ENCODE measurements at places on chromosomes 11 and 22.

DNA sequence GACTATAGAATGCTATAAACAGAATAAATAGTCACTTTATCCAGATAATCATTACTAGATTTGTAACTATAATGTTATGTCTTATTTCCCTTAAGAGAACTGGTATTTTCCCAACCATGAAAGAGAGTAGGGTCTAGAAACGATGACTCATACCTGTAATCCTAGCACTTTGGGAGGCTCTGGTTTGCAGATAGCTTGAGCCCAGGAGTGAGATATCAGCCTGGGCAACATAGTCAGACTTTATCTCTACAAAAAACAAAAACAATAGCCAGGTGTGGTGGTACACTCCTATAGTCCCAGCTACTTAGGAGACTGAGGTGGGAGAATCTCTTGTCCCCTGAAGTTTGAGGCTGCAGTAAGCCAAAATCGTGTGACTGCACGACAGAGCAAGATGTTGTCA lies 30.9 kb downstream of the OR52A5 start:
- DNase-seq = no peak

- DNase-seq = no peak
Observed at GRCh38 chr22:32082331-32082730, 39.3 kb downstream of the SLC5A1 start.

- peak; percentile 93 for DNase-seq
Observed at GRCh38 chr11:12411806-12412727, 34.7 kb downstream of the PARVA start.

GRCh38 chr11:125070699-125071254 lies 7.7 kb downstream of the SLC37A2 start:
- DNase-seq = peak; percentile 88

- DNase-seq = peak; percentile 69
Observed at GRCh38 chr11:111942829-111943228, 5.7 kb downstream of the DIXDC1 start.

GRCh38 chr11:27216270-27217149 lies 146.5 kb downstream of the CCDC34 start:
- DNase-seq = no peak

DNA sequence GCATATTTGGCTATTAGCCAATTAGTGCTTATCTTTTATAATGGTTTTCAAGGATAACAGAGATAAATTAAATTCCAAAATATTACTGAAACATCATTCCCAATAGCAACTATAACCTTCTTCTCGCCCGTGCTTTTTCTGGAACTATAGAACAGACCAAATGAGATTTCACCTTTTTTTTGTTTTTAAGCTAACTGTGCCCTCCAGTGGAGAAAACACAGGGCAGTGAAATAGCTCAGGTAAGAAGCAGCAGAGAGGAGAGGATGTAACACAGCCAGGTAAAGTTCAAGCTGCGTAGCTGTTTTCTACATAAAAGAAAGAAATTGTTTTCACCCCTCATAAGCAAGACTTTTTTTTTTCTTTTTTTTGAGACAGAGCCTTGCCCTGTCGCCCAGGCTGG lies 28.2 kb downstream of the HSD17B12 start:
- DNase-seq = no peak

DNA sequence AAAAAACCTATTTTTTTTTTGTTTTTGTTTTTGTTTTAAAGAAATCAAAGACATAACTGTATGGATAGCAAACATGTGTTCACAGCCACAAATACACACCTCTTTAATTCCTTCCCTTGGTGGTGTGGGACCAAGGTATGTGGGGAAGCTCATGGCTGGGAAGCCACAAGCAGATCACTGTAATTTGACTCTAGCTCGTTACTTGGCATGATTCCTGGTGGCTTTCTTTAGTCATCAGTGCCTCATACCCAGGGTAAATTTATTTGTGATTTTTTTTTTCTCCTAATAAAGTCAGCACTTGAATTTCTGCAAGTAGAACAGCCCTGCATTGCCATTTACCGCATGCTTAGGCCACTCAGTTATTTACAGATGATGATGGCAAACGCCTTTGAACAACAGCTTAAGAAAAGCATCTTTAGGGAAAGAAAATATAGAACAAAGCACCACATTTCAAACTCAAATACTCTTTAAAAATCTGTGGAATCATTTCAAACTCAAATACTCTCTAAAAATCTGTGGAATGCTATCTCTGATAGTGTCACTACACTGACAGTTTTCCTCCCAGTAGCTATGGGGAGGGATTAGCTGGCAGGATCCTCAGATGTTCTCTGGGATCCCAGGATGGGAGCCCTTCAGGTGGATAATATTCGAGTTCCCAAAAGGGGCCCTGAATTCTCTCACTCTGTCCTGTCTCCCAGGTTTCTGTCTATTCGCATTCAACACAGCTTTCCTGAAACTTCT lies 687.2 kb downstream of the OPCML start:
- DNase-seq = peak; percentile 82

DNA sequence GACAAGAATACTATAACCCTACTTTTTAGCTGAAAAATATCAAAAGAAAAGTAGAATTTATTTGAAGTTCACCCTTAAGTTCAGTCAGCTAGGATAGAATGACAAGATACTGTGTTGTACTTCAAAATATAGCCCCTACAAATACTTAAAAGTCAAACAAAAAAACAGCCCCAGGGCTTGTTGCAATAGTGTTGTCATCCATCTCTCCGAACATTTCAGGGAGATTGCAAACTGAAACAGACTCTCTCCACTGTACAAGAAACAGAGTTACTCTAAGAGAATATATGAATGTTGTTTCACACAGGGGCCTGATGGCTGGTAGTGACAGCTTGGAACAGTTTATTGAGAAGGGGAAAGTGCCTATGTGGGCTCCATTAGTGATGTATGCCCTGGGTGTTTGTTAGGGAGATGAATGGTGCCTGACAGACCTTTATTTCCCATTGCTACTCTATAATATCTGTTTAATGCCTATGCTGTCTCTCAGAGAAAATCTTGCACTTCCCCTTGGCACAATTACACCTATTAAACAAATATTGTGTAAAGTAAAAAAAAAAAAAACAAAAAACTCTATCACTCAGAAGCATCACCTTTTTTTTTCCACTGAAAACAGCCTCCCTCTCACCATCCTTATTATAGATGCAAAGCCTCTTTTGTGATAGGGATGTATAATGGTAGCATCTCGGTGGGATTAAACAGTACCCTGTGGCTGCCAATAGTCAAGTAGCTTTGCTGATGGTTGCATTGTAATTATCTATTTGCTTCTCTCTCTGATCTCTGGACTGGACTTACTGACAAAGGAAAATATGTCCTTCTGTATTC lies 506.3 kb upstream of the LUZP2 start:
- peak; percentile 12 for DNase-seq

- DNase-seq = peak; percentile 35
Observed at GRCh38 chr11:123577081-123577598, 77.3 kb downstream of the SCN3B start.

DNA sequence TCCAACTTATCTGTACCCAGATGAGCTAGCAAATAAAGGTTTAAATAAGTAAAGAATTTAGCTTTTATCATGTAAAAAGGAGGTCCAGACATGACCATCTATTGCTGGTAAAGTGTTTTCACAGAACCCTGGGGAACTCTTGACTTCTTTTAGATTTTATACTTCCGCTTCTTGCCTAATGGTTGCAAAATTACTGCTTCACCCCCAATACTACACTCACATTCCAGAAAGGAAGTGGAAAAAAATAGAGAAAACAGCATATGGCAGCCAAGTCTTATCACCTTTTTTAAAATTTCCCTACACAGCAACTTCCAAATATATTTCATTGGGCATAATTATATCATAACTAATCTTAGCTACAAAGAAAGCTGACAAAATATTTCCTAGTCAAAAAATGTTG lies 12.1 kb downstream of the BBOX1 start:
- DNase-seq = no peak

GRCh38 chr11:32221476-32222032 lies 130.7 kb downstream of the RCN1 start:
- DNase-seq = no peak

GRCh38 chr22:42368379-42369249 lies 63.6 kb downstream of the NFAM1 start:
- DNase-seq = no peak

- peak; percentile 88 for DNase-seq
Observed at GRCh38 chr11:41050791-41051190, 408.7 kb downstream of the LRRC4C start.
